Stimulated activated CD8-positive, alpha-beta memory T cell treated with anti-CD3 and anti-CD28 coated beads, Interleukin-7, amount 100 ng/mL, for 1 hour (primary cell): ENCODE measurements at places on chromosomes 13 and 19.

- no peak for DNase-seq
Measured at GRCh38 chr13:99280166-99280565, 22.0 kb upstream of the GPR18 start.

DNA sequence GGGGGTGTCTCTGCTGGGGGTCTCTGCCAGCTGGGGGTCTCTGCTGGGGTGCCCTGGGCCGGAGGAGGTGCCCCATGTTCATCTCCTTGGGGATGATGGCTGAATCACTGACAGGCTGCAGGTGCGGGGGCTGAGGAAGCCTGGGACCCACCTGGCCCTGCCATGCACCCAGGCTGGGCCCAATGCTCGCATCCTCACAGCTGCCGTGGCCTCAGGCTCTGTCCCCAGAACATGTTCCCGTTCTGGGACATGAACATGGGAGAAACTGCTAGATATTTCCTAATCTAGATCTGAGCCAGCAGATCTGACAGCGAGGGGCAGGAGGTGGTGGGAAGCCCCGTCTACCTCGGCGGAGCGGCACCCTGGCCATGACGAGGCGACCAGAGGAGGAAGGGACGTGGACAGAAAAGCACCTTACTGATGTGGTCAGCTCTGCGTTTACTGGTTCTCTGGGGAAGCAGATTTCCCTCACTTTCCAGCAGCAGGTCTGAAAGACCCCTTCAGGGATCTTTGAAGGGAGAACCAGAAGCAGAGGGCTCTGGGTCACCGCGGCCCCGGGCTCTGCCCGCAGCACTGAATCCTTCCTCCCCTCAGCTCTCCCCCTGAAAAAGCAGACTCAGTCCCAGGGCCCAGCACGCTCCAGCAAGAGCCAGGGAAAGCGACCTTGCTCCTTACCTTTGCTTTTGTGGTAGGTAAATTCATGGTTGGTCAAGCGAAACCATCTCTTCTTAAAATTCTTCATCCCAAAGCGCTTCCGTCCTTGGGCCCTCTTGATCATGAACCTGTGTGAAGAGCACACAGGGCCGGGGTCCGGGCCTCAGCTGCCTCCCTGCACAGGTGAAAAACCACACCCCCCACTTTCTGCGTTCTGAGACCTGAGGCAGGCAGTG lies 26.5 kb upstream of the C13orf46 start:
- DNase-seq: no peak

DNA sequence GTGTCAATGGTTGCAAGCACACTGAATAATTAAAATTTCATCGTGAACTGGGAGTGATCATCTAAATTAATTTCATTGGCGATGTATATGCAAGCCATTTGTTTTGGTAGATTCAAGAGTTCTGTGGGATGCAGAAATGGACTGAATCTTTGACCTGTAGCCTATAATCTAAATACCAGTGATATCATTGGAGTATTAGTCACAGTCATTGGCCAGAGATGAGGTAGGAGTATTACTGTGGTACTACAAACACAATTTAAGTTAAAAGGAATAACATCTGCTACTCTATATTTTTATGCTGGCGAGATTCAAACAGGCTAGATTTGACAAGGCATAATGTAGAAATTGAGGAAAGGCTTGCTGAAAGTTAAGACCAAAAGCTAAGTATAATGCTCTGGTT lies 14.0 kb downstream of the FRY start:
- DNase-seq: no peak

GRCh38 chr19:2775556-2776430 lies 7.3 kb downstream of the SGTA start:
- peak; percentile 33 for DNase-seq

DNA sequence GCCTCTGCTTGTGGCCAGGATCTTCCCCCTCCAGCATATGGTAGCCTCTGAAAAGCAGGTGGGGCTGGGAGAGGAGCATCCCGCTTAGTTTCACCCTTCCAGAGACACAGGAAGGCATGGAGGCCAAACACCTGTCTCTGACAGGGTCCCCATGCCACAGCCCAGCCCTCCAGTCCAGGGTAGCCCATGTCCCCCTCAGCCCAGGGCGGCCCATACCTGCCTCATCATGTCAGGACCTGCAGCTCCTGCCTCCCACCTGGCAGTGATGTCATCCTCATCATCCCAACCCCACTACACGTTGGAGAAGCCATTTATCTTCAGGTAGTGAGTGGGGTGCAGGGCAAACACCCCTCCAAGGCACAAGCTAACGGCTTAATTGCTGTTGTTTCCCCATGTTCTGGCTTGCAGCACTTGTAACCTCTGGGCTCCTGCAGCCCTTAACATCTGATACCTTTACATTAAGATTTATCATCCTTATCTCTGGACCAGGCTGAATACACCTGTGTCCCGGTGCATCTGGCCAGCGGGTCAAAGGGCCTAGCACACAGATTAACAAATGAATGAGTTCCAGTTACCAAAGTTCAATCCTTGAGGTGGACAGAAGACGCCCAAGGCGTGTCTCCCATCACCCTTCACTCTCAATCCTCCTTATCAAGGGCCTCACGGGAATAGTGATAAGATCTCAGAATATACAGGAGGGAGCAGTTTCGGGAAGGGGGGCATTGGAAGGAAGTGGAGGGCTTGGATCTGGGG lies 22.2 kb downstream of the ZNF175 start:
- DNase-seq: no peak

- no peak for DNase-seq
Measured at GRCh38 chr19:34662919-34663318, 14.0 kb downstream of the SCGB2B2 start.

DNA sequence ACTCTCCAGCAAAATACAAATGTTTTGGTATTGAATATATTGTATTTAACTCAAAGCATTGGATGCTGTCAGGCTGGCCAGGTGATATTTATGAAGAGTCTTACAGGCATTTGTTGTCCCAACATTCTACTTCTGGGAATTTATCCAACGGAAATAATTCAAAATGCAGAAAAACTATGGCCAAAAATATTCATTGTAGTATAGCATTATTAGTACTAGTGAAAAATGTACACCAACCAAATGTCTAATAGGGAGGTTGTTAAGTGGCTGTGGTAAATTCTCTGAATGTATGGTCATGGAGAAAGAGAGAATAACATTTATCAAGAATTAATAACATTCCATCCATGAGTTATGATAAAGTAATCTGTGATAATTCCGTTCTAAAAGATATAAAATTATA lies 38.6 kb upstream of the GAS6 start:
- no peak for DNase-seq

- peak; percentile 23 for DNase-seq
Measured at GRCh38 chr19:29587518-29587986, 18.5 kb upstream of the POP4 start.

GRCh38 chr19:12139269-12139668 lies 881 bp downstream of the ZNF20 start:
- no peak for DNase-seq

GRCh38 chr19:16586991-16587832 lies 15.0 kb upstream of the SLC35E1 start:
- peak; percentile 23 for DNase-seq

DNA sequence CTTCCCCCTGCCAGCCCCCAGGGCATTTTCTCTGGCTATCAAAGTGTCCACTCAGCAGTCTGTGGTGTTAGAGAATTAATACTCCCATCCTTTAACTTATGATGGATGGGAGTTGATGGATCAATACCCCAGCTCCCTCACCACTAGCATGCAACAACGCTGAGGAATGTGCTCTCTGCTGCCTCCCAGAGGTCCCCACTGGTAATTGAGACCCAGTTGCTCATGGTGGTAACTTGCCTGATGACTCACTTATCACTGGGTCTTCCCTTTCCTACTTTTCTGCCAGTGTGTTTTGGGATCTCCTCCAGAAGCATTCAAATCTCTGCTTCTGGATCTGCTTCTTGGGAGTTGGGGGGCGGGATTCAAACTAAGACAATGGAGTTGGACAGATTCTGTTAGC lies 20.3 kb upstream of the CACNA1A start:
- no peak for DNase-seq

- no peak for DNase-seq
Measured at GRCh38 chr13:100195568-100195967, 106.7 kb downstream of the PCCA start.

DNA sequence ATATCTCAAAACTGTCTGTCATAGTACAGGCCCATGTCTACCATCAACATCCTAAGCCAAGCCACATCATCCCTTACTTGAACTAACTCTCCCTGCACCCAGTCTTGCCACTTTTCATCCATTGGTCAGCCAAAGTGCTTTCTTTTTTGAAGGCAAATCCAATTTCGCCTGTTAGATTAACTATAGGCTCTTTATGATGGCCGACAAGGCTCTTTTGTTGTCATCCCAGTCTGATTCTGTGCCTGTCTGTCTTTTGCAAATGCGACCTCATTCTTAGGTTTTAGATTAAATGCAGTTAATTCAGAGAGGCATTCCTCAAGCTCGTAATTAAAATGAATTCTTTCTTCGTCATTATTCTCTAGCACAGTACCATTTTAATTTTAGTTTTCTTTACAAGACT lies 148.3 kb downstream of the HS6ST3 start:
- no peak for DNase-seq

- no peak for DNase-seq
Measured at GRCh38 chr19:30752201-30752600, 380.0 kb downstream of the ZNF536 start.

DNA sequence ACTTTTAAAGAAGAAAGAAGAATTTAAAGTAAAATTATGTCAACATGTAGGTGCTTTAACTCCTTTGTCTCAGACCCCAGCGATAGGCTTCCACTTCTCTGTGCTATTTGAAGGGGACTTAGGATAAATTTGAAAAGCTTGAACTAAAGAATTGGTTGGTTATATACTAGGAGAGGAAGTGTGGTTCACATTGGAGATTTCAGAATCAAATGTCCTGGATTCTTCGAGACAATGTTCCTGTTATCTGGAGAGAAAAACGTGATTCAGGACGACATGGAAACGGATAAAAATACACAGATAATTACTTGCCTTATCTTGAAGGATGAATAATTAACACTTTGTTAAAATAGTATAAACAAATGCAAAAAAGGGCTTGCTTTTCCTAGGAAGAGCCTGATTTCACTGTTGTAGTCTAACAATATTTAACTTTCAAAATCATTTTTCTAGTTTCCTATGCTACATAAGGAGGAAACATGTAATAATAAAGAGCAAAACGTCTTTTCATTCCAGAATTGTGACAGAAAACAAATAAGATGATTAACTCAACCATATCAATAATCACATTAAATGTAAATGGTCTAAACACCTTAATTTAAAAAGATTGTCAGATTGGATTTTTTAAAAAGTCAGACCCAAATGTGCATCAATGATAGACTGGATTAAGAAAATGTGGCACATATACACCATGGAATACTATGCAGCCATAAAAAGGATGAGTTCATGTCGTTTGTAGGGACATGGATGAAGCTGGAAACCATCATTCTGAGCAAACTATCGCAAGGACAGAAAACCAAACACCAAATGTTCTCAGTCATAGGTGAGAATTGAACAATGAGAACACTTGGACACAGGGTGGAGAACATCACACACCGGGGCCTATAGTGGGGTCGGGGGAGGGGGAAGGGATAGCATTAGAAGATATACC lies 724 bp upstream of the ZNF780A start:
- no peak for DNase-seq

DNA sequence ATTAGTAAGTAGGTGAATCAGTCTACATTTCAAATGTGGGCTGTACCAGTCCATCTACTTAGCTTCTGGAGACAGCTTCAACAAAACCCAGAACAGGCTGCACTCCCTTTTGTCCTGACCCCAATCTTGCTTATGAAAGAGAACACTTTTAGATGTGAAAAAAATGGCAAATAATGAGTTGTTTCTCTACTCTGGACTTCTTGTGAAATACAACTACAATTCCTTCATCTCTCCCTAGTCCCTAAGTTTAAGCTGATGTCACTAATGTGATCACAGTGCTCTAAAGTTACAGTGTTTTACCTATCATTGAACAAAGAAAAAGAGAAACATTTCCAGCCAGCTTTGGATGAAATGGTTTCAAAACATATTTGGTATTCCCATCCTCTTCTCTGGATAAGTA lies 183.9 kb downstream of the LHFPL6 start:
- no peak for DNase-seq

DNA sequence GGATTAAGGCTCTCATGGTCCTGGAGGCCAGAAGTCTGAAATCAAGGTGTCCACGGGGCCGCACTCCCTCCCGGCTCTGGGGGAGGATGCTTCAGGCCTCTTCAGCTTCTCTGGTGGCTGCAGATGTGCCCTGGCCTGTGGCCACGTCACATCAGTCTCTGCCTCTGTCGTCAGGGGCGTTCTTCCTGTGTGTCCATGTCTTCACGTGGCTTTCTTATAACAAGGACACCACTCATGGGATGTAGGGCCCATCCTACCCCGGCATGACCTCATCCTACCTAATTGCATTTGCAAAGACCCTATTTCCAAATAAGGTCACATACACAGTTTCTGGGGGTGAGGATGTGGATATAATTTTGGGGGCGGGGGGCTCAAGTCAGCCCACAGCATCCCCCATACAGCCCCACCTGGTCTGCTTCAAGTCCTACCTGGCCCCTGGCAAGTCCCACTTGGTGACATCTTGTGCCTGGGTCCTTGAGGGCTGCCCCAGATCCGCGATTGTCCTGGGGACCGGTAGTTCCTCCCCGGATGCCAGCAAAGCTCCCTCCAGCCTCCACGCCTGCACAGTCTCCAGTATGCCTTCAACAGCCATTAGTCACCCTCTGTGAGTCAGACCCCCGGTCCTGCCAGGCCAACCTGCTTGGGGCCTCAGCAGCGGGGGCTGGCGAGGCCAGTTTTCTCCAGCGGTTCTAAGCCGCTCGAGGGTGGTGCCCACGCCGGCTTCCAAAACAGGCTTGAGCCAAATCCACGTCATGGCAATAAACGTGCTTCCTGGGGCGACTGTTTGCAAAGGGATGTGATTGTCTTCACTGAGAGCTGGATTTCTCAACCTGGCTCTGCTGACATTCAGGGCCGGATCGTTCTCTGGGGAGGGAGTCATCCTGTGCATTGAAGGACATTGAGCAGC lies 32.2 kb downstream of the MYO9B start:
- no peak for DNase-seq

DNA sequence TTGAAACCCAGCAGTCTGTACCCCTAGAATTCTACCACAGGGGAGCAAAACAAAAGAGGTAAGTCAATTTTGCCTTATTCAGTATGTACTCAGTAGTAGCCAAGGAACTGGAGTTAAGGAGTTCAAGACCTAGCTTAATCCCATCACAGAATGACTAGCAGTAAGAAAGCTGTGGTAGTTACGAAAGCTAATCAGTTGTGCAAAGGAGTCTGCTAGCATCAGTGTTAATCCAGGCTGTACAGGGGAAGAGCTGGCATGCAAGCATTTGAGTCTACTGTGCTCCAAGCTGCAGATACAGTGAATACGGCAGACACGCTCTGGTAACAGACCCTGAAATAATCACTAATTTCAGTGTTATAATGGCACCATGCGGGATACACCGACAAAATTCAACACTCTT lies 4.7 kb downstream of the DNMT1 start:
- no peak for DNase-seq

DNA sequence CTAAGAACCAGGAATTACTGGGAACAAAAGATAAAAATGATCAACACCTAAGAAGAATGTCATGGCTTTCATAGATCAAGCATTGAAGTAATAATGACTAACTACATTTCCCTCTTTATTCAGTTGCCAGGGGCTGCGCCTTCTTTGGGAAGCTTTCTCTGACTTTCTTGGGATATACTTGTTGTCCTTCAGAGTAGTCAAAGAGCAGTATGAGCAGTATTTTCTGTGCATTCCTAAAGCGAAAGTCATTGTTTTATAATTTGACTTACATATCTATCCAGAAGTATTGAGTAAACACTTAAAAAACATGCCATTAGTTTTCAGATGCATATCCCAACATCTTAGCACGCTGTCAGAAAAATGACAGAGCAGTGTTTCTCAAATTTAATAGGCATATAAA lies 2412.4 kb downstream of the PCDH9 start:
- DNase-seq: no peak

- no peak for DNase-seq
Measured at GRCh38 chr13:88022431-88023208, 351.4 kb downstream of the SLITRK5 start.
